Activated CD4-positive, alpha-beta T cell treated with anti-CD3 and anti-CD28 coated beads, Interleukin-2, amount 50 U/mL, for 24 hours (primary cell): ENCODE measurements at places on chromosomes 5 and 9.

DNA sequence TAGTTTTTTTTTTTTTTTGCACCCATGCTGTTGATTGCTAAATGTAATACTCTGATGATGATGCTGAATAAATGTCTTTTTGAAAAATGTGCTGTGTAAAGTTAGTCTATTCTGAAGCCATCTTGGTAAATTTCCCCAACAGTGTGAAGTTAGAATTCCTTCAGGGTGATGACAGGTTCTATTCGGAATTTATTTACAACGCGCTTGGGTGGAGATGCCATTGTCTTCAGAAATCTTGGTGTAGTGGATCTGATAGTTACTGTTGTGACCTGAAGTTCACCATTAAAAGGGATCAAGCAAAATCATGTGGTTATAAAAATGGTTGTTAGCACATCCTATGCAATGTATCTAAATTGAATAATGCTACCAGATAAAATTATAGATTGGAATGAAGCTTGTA, 36.3 kb upstream of the DMRT1 start:
- DNase-seq, result no peak

DNA sequence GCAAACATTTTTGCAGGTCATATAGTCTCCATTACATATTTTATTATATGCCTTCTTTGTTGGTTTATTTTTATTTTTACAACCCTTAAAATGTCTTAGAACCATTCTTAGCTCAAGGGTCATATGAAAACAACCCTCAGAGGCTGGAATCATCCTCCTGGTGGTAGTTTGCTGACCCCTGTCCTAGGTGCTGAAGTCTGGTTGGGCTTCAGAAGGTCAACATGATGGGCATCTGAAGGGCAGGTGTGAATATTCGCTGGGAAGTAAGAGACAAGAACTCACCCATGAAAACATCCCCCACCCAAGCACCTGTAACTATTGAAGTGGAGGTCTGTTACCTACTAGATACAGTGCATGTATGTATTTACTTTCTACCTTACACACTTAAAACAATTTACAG, 75.4 kb downstream of the OSMR start:
- DNase-seq, result no peak

DNA sequence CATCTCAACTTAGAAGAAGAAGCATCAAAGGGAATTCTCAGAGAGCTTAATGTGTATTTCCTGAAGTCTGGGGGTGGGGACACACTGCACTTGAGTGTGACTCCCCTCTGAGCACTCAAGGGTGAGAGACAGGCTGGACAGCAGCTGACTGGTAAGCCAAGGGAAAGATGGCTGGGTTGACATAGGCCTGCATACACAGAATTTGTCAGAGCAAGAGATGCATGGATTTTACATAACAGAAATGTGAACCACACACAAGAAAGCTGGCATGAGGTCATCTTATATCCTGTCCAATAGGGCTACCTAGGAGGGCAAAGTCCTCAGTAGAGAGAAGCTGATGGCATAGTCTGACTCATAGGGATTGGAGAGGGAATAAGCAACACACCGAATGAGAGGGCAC, 114.3 kb upstream of the EPB41L4A start:
- no peak for DNase-seq

- DNase-seq, result no peak
Observed at GRCh38 chr5:139100825-139101224, 97.3 kb downstream of the SIL1 start.
